ENCODE measurements at places on chromosomes 3 and 15.

DNA sequence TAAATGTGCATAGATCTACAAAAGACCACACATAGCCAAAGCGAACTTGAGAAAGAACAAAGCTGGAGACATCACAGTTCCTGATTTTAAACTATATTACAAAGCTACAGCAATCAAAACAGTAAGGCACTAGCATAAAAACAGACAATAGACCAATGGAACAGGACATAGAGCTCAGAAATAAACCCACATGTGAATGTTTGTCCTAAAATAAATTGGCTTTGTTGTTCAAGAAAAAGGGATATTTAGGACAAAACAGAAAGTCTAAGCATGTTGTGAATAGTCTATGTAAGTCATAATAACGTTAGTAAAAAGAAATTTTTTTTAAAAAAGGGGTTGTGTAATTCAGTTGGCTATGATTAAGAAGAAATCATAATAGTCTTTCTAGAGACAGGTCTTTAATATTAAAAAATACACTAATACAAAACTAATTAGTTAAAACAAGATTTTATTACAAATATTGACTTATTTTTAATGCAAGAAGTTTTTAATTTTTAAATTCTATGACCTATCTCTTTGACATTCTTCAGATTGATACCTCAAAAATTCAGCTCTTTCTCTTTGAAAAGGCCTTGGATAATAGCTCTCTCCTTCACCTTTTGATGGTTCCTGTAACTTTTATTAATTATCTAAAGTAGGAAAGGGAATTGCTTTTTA, 11.6 kb downstream of the TMEM212 start:
- DNase-seq: no peak

GRCh38 chr3:42936157-42936981, 30.4 kb downstream of the ZNF662 start:
- DNase-seq: no peak

GRCh38 chr3:145089337-145089736, 1071.6 kb downstream of the PLOD2 start:
- no peak for DNase-seq

- no peak for DNase-seq
Observed at GRCh38 chr15:65655457-65655856, 33.7 kb downstream of the SLC24A1 start.

GRCh38 chr15:78083687-78084448, 6.4 kb upstream of the TBC1D2B start:
- no peak for DNase-seq

- no peak for DNase-seq
Observed at GRCh38 chr3:86914670-86915069, 76.3 kb downstream of the VGLL3 start.

DNA sequence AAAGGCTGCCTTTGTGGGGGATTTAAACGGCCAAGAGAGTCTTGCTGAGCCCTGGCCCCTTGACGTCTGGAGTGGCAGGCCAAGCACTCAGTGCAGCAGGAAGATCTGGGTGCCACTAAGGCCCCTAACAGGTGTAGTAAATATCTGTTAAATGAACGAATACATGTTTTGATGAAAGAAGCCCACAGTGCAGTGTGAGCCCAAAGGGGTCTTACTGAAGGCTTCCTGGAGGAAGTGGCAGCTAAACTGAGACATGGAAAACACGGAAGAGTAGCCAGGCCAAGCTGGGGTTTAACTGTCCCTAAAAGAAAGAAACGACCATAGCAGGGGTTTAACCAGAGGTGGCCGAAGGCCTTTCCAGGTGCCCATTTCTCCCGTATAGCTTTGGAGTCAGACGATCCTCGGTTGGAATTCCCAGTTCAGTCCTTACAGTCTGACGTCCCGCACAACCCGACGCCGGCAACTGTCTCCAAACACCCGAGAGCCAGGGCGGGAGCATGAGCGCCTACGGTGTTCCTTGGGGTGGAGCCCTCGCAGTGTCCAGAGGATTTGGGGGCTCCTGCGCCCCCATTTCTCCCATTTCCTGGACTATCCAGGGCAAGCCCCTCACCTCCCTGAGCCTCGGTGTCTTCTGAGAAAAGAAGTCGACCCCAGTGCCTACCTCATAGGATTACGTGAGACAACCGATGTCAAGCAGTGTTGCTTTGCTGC, 910 bp upstream of the ABHD6 start:
- DNase-seq: no peak

GRCh38 chr3:186530415-186530814, 13.8 kb downstream of the CRYGS start:
- no peak for DNase-seq

DNA sequence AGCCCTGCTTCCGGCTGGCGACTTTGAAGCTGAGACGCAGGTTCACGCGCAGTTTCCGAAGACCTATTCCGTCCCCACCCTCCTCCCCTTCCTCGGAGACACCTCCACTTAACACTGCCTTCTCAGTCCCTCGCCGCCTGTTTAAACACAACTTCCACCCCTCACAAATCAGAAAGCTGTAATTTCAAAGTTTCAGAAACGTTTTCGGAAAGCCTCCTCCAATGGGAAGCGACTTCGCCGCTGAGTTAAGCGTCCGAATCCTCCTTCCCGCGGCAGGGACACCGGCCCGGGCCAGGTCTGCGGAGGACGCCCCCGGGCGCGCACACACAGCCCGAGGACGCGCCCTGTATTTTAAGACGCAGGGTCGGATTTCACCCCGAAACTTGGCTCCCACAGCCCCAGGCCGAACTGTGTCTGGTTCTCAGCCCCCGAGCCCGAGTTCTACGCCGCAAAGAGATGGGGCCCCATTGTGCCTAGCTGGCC, 559 bp upstream of the LRRN1 start:
- DNase-seq: no peak

GRCh38 chr3:27239951-27240350, 129.2 kb downstream of the NEK10 start:
- DNase-seq: no peak

- DNase-seq: no peak
Observed at GRCh38 chr3:103136621-103137020, 701.8 kb downstream of the ZPLD1 start.

DNA sequence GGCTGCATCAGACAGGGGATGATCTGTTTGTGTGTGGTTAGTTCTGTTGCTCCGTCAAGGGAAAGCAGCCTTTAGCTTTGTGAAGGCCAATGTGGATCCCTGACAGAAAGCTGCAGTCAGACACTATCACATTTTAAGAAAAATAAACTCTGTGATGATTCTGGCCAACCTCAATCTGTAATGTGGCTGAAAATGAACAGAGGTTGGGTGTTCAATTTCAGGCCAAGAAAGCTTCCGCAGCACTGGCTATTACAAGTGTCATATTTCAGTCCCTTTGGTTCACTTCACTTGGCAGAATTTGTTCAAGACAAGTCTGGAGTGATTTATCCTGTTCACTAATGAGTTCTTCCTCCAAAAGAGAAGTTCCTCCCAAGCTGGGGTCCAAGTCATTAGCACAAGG, 571.8 kb upstream of the IL12A start:
- no peak for DNase-seq

GRCh38 chr3:144114767-144115166, 143.1 kb downstream of the DIPK2A start:
- no peak for DNase-seq

DNA sequence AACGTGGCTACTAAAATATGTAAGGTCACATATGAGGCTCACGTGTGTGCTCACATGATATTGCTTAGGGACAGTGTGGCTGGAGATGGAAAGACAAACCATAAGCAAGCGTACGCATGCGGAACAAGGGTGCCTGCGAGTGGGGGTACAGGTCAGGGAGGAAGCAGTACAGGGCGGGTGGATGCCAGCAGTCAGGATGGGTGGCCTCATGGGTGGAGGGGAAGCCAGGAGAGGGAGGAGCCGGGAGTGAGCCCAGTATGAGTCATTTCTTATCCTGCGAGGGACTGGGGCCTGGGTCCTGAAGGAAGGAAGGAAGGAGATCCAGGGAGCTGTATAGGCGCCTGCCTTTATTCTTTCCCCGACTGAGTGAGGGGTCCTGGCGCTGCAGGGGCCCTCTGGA, 42.0 kb upstream of the CGNL1 start:
- no peak for DNase-seq

GRCh38 chr3:7188551-7188950, 327.6 kb downstream of the GRM7 start:
- DNase-seq: no peak

DNA sequence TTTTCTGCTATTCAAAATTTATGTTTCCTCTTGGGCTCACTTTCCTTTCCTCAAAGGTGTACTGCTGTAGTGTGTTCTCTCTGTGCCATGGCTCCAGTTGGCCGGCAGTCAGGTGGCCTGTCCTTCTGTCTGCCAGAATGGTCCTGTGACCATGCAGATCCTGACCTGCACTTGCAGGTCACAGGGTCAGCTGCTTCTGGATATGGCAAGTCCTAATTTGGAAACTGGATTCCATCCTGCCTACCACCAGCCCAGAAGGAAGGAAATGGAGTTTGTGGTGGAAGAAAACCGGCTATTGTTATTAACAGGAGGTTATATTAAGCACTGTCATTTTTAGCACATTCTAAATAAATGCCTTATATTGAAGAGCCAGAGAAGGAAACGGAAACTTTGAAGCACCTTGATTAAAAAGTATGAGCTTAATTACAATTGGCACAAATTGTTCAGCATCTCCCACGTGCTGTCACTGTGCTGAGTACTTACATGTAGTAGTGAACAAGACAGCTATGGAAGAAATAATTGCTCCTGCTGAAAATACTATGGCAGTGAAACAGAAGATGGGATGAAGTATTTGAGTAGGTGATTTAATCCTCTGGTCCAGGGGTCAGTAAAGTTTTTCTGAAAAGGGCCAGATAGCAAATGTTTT, 362.8 kb downstream of the PTPRG start:
- no peak for DNase-seq

DNA sequence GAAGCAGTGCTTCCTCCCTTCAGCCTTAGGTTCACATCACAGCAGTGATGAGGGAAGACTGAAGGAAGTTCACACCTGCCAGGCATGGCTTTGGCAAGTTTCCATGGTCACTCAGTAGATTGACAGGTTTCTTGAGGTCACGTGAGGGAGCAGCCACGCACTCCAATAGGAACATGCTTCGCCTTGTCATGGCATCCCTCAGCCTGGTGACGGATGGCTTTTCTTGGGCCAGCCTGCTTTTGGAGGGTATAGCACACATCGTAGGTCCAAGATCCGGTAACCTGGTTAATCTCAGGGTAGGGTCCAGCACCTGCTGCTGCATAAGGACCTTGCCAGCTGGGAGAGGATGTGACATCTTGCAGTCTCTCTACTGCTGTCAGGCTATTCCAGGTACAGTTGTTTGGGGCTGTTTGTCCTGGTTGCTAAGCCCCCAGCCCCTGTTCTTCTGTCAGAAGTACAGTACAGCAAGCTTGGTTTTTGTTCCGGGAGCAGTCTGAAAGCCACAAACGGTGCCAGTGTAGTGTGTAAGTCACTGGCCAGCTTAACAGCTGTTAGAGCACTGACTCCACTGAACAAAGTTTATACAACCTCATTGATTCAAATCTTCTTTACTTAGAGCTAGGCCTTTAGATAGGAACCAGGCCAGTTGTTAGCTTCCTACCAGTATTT, 42.3 kb downstream of the PSMD6 start:
- DNase-seq: no peak

DNA sequence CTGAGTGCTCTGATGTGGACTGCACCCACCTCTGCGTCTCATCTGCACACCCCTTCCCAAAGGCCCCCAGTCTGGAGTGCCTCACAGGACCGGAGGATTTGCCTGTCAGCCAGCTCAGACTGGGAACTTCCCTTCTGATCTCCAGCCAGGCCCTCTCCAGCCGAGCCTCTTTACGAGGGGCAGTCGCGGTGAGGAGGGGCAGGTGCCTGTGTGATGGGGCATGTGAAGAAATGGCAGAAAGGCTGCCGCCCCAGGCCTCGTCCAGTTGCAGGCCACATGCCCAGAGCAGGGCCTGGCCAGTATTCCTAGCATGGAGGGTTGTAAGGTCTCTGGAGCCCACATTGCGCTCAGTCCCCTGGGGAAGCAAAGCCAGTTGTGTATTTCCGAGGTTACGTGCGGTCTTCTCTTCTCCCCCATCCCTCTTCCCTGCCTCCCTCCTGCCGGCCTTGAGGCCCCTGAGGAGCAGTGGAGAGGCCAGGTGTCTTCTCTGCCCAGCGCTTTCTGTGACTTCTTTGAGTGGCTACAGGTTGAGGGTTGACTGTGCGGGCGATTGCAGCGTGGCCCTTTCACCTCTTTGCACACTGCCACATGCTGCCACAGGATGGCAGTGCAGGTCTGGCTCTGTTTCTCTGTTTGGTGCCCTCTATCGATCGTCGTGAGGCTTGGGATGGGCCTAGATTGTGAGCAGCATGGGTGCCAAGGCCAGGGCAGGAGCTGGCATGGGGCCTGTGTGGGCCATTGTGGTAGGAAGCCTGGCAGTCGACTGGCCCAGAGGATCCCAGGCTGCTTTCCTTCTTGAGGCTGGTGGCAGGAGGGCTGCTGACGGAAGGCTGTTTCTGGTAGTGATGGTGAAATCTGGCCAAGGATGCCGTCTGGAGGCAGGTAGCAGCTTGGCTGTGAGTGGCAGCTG, 5.3 kb downstream of the CLK3 start:
- peak; percentile 65 for DNase-seq

DNA sequence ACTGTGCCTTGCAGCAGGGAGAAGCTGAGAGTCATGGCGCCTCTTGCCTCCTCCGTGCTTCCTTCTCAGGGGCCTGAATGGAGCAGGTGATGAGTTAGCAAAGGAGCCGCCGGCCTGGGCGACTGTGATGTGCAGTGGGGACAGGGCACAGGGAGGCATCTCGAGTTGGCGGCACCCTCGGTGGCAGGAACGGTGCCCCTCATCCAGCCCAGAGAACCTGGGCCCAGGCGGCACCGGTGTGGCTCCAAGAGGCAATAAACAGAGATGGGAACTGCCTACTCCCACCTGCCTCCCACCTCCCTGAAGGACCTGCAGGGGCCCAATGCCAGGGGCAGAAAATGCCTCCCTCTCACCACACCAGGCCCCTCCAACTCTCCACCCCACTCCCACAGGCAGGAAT, 6.2 kb downstream of the SLC41A3 start:
- DNase-seq: no peak

DNA sequence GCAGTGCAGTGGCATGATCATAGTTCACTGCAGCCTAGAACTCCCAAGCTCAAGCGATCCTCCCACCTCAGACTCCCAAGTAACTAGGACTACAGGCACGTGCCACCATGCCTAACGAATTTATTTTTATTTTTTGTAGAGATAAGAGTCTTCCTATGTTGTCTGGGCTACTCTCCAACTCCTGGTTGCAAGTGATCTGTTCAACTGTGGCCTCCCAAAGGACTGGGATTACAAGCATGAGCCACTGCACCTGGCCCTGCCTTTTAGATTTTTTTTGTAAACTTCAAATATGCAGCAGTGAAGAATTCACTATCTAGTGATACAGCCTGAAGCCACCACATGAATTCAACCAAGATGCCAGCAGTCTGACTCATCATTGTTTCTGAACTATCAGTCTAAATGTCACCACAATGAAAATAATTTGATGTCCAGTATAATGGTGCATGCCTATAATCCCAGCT, 32.7 kb downstream of the UBXN7 start:
- no peak for DNase-seq

- no peak for DNase-seq
Observed at GRCh38 chr3:184663756-184664155, 48.1 kb downstream of the MAGEF1 start.

- no peak for DNase-seq
Observed at GRCh38 chr3:191963182-191963581, 502.2 kb downstream of the PYDC2 start.
